ENCODE measurements at places on chromosomes 3 and 15. TPM values are rescaled to one million over a fixed set of nuclear protein-coding genes. Genes with fewer than 3 reads are reported as not detected.
A peak's percentile ranks its signal among the peaks of the same experiment; 100 is the strongest.

GRCh38 chr3:70820397-70820796 lies 508.0 kb upstream of the MDFIC2 start:
- no peak for DNase-seq
- H3K36me3 ChIP-seq = no peaks in the 10 kb centered on the region
- H3K27ac ChIP-seq = no peak overlapping the region
- no peaks in the 10 kb centered on the region for H3K27me3 ChIP-seq
- H3K4me3 ChIP-seq = no peak overlapping the region
- no peaks in the 10 kb centered on the region for H3K4me1 ChIP-seq

GRCh38 chr15:82852941-82853561 lies 43.6 kb downstream of the WHAMM start:
- no peak overlapping the region for H3K27ac ChIP-seq
- DNase-seq = no peak
- no peaks in the 10 kb centered on the region for H3K27me3 ChIP-seq
- no peak overlapping the region for H3K4me3 ChIP-seq

LRCH3 gene
- 87.7 TPM for total RNA-seq

DNA sequence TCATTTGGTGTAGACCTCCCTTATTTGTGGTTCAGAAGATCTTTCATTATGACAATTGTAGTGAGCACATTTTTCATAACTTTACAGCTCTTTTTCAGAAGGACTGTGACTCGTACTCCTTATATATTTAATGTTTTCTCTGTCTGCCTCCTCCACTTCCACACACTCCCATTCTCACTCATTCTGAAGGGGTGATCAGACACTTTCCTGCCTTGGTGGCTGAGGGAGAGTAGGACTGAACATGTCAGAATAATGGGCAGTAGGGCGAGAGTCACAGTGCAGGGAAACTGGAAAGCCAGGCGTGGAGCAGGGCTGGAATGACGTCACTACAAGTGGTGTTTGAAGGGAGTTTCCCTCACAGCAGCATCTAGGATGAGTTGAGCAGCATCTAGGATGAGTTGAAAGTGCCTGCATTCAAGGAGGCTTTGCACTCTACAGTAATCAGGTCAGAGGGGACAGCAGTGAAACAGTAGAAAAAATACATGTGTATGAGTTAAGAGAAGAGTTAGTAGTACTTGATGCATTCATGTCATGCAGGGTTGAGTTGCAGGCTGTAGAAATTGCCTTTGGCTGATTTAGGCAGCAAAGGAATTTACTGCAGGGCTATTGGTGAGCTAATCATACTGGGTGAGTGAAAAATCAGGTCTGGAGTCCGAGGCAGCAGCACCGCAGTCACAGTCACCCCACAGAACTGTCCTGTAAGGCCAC lies 36.3 kb upstream of the FBXL22 start:
- peaks cover 2% of the 10 kb centered on the region for H3K4me1 ChIP-seq
- H3K27me3 ChIP-seq = no peaks in the 10 kb centered on the region
- no peak for DNase-seq
- no peak overlapping the region for H3K4me3 ChIP-seq

FXR1 gene
- 131 TPM for total RNA-seq

DNA sequence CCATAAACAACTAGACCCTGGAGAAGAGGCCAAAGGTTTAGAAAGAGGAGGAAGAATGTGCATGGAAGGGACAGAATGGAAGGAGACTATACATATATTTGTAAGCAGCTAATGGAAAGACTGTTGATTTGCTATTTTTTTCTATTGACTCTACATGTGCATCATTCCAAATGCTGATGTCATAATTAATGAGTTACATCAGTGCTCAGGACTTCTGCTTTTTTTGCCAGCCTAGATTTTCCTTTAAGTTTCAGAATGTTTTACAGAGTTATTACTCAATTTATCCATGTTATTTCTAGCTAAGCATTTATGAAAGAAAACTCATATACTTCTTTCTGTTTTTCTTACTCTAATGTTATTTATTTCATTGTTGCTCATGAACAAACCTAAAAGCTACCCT lies 62.6 kb upstream of the VGLL3 start:
- H3K36me3 ChIP-seq = no peaks in the 10 kb centered on the region
- no peak overlapping the region for H3K4me3 ChIP-seq
- DNase-seq = no peak
- no peak overlapping the region for H3K27ac ChIP-seq
- H3K27me3 ChIP-seq = no peaks in the 10 kb centered on the region

UROC1 gene
- total RNA-seq = not detected

- H3K27me3 ChIP-seq = no peaks in the 10 kb centered on the region
- H3K36me3 ChIP-seq = no peaks in the 10 kb centered on the region
- no peak for DNase-seq
- no peak overlapping the region for H3K27ac ChIP-seq
These were observed 203.5 kb upstream of the NANOGP8 start for GRCh38 chr15:35288580-35288979.

GFM1 gene
- total RNA-seq = 42.7 TPM

NTRK3 gene
- not detected for total RNA-seq

FAM162A gene
- total RNA-seq = 31.1 TPM

- no peaks in the 10 kb centered on the region for H3K27me3 ChIP-seq
- H3K27ac ChIP-seq = no peak overlapping the region
- DNase-seq = no peak
- no peaks in the 10 kb centered on the region for H3K36me3 ChIP-seq
- no peaks in the 10 kb centered on the region for H3K4me1 ChIP-seq
These were observed 55.2 kb downstream of the CNTN3 start for GRCh38 chr3:74559261-74559660.

ATP13A5 gene
- total RNA-seq = not detected

GRCh38 chr3:8519774-8520448 lies 18.3 kb downstream of the LMCD1 start:
- H3K36me3 ChIP-seq = no peaks in the 10 kb centered on the region
- no peaks in the 10 kb centered on the region for H3K27me3 ChIP-seq
- H3K4me1 ChIP-seq = no peaks in the 10 kb centered on the region
- no peak for DNase-seq

- no peaks in the 10 kb centered on the region for H3K27me3 ChIP-seq
- no peaks in the 10 kb centered on the region for H3K4me1 ChIP-seq
- no peak overlapping the region for H3K4me3 ChIP-seq
- no peak for DNase-seq
- no peak overlapping the region for H3K27ac ChIP-seq
These were observed 23.7 kb downstream of the KCNAB1 start for GRCh38 chr3:156144060-156144459.

GRCh38 chr3:185971579-185971978 lies 33.8 kb upstream of the TRA2B start:
- H3K4me3 ChIP-seq = no peak overlapping the region
- H3K4me1 ChIP-seq = no peaks in the 10 kb centered on the region
- H3K36me3 ChIP-seq = no peaks in the 10 kb centered on the region
- no peaks in the 10 kb centered on the region for H3K27me3 ChIP-seq
- DNase-seq = no peak

DNA sequence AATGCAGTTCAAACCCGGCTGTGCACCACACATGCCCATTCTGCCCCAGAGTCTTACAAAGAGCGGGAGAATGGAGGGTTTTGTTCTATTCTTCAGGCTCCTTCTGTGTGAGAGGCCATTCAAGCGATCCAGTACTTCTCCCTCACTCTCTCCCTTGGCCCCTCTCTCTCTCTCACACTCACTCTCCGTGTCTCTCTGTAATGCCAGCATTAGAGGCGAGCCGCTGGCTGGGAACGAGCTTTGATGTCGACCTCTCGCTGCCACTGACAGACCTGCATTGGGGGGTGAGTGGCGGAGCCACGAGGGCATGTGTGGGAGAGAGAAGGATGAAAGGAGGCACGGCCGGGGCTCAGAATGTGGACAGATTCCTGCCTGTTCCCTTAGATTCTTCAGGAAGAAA lies 231.7 kb upstream of the ARRDC4 start:
- no peaks in the 10 kb centered on the region for H3K36me3 ChIP-seq
- no peaks in the 10 kb centered on the region for H3K27me3 ChIP-seq
- no peak overlapping the region for H3K27ac ChIP-seq
- H3K4me3 ChIP-seq = no peak overlapping the region
- DNase-seq = no peak

GRCh38 chr3:45507820-45508317 lies 86.7 kb upstream of the LIMD1 start:
- DNase-seq = no peak
- H3K4me1 ChIP-seq = peaks cover 10% of the 10 kb centered on the region
- no peak overlapping the region for H3K27ac ChIP-seq
- H3K36me3 ChIP-seq = no peaks in the 10 kb centered on the region
- no peaks in the 10 kb centered on the region for H3K27me3 ChIP-seq

SV2B gene
- total RNA-seq = not detected

TMEM45A gene
- 0.23 TPM for total RNA-seq

DNA sequence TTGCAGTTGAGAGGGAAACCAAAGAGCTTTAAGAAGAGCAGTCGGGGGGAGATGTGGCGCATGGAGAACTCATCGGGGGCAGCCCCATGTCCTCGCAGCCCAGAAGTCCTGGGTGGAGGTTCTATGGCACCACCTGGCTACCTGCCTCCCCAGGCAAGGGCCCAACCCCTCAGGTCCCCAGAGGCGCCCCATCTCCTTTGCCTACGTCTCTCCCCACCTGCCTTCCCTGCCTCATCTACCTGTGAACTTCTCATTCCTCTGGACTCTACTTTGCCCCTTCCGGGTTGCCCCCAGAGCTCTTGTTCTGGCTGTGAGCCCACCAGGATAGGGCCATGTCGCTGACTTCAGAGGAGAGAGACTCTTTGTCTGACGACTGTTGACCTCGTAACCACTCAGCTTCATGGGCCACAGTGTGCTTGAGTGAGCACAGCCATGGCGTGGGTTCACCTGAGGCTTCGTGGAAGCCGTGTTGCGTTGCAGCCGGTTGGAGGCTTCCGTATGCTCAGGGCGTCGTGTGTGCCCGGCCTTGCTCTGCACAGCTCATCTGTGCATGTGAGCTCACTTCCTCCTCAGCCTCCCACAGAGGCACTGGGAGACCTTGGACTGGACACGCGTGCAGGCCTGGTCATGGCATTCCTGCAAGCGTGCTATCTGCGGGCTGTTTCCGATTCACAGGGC lies 13.4 kb downstream of the APBA2 start:
- H3K4me3 ChIP-seq = no peak overlapping the region
- peaks cover 3% of the 10 kb centered on the region for H3K4me1 ChIP-seq
- H3K36me3 ChIP-seq = no peaks in the 10 kb centered on the region
- no peak for DNase-seq
- H3K27ac ChIP-seq = no peak overlapping the region

DNA sequence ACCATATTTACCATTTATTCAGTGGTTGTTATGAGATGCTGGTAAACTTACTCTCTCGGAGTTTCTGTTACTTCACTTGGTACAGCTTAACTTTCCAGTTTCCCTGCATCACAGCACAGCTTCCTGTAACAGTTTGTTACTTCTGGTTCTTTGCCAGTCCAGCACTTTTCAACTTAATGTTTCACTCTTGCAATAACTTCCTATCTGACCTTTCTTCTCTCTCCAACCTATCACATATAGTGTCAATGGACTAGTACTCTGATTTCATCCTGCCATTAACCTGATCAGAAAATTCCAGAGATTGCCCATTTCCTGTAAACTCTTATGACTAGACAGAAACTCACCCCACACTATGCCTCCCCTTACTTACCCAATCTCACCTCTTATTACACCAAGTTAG lies 3.9 kb upstream of the ATP11B start:
- H3K4me3 ChIP-seq = no peak overlapping the region
- peaks cover 4% of the 10 kb centered on the region for H3K27me3 ChIP-seq
- no peak overlapping the region for H3K27ac ChIP-seq
- no peak for DNase-seq
- H3K36me3 ChIP-seq = no peaks in the 10 kb centered on the region

DNA sequence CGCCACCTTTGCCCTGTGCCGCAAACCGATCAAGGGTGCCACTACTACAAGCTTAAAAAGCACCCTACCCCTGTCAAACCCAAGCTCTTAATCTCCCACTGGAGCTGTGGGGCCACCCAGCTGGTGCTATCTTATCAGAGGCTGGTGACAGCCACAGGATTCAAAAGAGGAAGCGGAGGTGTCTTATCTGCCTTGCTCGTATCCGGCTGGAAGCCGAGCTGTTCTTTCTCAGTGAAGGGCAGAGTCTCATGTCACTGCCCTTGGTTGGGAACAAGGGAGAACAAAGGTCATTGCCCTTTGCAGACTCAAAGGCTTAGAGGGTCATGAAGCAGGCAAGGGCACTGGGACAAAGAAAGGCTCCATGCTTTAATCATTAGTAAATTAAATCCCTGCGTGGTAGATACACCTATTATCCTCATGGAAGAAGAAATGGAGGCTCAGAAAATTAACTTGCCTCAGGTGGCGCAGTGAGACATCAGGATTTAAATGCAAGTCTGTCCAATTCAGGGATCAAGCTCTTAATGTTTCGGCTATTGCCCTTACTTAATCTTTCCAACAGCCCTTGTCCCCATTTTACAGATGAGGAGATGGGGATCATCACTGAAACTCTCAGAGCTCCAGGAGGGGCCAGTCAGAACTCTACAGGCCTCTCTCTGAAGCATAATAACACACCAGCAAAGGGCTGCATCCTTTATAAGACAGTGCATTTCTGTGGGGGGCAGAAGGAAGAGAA lies 360.0 kb upstream of the PROK2 start:
- no peaks in the 10 kb centered on the region for H3K36me3 ChIP-seq
- H3K27me3 ChIP-seq = no peaks in the 10 kb centered on the region
- H3K4me3 ChIP-seq = no peak overlapping the region
- no peak overlapping the region for H3K27ac ChIP-seq
- DNase-seq = no peak
- no peaks in the 10 kb centered on the region for H3K4me1 ChIP-seq

DNA sequence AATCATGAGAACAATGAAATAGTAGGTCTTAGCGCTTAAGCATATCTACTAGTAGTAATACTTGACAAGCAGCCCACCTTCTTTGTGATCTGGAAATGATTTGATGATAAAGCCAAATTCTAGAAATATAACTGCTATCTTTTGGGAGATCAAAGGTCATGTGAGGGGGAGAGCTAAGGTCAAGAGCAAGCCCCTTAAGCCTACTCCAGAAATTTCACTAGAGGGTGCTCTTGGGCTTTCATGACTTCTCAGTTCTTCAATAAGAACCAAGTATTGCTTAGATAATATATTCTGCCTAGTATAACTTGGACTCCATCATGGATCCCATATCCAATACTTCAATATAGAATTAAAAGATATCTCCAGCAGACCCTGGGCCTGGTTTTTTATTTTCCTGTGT lies 319.6 kb downstream of the ZBTB20 start:
- H3K36me3 ChIP-seq = no peaks in the 10 kb centered on the region
- no peaks in the 10 kb centered on the region for H3K4me1 ChIP-seq
- no peak overlapping the region for H3K27ac ChIP-seq
- DNase-seq = peak; percentile 1

- DNase-seq = no peak
- H3K27ac ChIP-seq = no peak overlapping the region
- no peak overlapping the region for H3K4me3 ChIP-seq
- no peaks in the 10 kb centered on the region for H3K36me3 ChIP-seq
- no peaks in the 10 kb centered on the region for H3K27me3 ChIP-seq
These were observed 586.4 kb downstream of the GRM7 start for GRCh38 chr3:7447197-7447769.

ROPN1B gene
- not detected for total RNA-seq
